ENCODE measurements at places on chromosomes 4 and X.
A peak's percentile ranks its signal among the peaks of the same experiment; 100 is the strongest.

DNA sequence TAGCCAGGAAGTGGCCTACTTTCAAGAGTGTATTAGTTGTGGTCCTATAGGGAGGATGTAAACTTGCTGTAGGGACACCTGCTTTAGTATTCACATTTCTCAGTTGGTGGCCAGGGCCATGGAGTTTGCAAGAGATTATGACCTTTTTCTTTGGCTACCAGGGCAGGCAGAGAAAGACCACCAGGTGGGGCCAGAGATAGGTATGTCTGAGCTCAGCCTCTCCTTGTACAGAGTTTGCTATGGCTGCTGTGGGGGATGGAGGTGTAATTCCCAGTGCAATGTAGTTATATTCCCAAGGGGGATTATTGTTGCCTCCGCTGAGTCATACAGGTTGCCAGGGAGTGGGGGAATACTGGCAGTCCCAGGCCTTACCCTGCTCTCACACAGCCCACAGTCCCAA lies 26.3 kb upstream of the DACH2 start:
- no peak for DNase-seq

DNA sequence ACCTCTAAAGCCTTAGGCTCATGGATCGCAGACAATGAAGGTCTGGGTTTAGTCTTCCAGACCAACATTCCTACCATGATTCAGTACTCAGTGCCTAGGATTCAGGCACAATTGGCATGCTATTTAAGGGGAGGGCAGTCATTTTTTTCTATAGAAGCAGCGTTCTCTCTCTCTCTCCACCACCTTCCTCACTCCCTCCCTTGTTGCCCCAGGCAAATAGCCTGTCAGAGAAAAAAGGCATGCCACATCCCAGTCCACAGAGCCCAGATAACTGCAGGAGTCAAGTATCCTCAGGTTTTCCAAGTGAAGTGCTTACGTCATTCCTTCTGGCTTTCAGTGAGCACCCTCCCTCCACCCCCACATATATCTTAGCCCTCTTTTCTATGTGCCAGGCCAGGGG lies 533.0 kb downstream of the BCOR start:
- no peak for DNase-seq

DNA sequence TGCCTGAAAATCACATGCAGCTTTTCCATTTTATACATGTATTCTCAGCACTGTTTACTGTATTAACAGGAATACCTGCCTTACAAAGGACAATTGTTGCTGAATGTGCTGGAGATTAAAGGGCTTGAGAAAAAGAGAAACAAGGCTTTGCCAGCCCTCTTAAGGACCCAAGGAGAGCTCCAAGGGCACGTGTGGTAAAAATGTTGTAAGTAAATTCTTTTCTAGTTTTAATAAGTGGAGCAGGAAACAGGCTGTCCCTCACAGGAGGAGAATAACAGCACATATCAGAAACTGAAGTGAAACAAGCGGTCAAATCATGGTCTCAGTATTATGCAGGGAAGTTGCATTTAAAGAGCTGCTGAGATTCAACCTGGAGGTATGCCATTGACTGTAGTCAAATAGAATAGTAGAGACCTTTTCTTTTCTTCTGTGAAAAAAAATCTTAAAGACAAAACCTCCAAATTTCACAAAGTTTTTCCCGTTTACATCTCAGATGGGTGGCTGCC lies 18.5 kb downstream of the IGFBP7 start:
- DNase-seq = no peak

DNA sequence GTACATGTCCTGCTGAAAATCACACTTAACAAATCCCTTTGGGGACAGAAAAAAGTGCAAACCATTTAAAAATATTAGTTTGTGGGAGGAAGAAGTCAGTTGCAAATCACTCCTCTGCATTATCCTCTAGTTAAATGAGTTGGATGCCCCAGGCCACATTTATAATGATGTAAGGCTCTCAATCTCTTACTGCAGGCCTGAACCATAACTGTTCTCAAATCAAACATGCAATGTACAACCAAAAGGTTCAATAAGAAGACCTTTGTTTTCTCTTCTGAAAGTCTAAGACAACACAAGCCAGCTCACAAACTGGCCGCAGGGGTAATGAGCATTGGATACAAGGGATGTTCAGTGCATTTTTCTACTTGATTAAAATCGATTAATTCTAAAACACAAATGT lies 39.7 kb downstream of the IGFBP7 start:
- DNase-seq = no peak

- no peak for DNase-seq
These were observed 1.9 kb downstream of the SOWAHD start for GRCh38 chrX:119760026-119760877.

DNA sequence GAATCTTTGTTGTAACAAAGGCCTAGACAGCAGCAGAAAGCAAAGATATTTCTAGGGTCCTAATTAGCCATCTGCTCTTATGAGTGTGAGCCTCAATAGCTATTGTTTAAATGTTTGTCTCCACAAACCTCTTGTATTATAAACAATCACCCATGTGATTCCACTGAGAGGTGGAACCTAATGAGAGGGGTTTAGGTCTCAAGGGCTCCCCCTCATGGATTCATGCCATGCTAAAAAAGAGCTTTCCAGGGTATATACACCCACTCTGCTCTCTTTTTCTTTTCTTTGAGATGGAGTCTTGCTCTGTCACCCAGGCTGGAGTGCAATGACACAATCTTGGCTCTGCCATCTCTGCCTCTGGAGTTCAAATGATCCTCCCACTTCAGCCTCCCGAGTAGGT lies 42.1 kb downstream of the TRIM61 start:
- no peak for DNase-seq

- DNase-seq = no peak
These were observed 30.9 kb upstream of the RHOH start for GRCh38 chr4:40165916-40166315.

DNA sequence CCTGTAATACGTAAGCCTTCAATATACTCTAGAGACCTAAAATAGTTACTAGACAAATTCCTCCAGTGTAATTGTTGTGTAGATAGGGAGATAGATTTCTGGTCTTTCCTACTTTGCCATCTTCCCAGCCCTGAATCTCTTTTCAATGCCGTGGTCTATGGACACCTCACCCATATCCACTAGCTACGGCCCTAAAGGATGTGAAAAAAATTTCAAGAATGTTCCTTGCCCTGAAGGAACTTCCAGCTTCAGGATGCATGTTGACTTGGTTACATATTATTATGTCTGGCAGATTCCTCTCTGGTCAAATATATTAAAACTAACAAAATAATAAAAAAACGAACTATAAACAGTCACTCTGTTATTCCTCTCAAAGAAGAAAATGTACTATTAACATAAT lies 52.4 kb upstream of the TSPAN5 start:
- DNase-seq = no peak

DNA sequence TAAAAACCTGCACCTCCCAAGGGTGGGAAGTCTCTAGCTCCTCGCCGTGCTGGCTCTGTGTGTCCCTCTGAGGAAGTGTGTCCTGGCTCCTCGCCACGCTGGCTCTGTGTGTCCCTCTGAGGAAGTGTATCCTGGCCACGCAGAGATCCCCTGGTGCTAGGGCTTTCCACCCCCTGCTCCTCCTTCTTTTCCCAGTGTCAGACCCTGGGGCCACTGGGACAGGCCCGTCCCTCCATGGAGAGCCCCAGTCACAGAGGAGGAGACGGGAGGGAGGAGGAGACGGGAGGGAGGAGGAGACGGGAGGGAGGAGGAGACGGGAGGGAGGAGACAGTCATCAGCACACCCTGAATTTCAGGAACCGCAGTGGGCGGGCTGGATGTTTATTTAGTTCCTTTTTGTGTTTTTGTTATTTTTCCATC lies 53.8 kb upstream of the HGFAC start:
- DNase-seq = peak; percentile 45

GRCh38 chr4:140744421-140744820 lies 11.8 kb downstream of the TBC1D9 start:
- no peak for DNase-seq

GRCh38 chr4:139630126-139630495 lies 35.5 kb upstream of the MGST2 start:
- DNase-seq = no peak

- no peak for DNase-seq
These were observed 663.7 kb downstream of the GRXCR1 start for GRCh38 chr4:43556262-43556661.

- peak; percentile 16 for DNase-seq
These were observed 134.8 kb downstream of the HS3ST1 start for GRCh38 chr4:11293866-11294265.

DNA sequence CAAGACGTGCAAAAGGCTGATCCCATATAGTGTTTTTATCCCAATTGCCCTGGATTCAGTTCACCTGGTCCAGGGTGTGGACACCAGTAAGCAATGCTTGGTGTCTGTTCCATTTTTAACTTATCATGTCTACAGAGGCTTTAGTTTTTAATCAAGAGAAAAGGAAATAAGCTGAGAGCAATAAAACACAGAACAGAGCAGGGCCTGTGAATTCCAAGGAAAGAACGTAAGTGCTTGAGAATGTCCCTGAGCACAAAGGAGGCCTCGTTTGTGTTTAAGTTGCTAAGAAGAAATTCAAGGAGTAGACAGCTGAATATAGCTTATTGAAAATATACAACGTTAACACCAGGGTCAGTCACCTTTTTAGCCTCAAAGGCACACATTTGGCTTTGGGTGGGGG lies 191.3 kb downstream of the GPC3 start:
- DNase-seq = peak; percentile 10

DNA sequence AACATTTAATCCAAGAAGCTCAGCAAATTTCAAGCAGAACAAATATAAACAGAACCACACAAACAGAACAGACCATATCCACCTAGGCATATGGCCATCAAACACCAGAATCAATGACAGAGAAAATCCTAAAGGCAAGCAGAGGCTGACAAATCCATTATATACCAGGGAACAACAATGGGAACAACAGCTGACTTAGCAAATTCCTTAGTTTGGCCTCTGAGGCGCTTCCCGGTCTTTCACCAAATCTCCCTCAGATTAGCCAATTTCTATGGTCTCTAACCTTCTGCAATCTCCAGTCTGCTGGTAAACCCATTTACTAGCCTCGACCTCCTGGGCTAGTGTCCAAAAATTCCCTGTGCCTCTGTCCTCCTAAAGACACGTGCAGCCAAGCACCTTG lies 59.2 kb downstream of the GPR143 start:
- DNase-seq = no peak

DNA sequence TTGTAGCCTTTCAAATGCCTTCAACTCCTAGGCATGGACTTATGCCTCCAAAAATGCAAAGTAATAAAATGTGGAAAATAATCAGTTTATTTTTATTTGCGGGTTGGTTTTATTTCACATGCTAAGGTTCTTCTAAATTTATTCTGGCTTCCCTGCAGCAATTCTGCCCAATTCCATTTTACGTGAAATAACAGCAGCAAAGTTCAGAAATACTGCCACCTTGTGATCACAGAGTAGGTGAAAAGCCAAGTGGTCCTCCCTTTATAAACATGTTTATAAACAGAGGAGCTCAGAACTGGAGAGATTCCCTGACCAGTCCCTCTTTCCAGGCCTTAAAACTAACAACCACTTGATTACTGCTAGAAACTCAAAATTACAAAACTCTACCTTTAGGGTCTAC lies 14.7 kb upstream of the DCHS2 start:
- DNase-seq = peak; percentile 21

DNA sequence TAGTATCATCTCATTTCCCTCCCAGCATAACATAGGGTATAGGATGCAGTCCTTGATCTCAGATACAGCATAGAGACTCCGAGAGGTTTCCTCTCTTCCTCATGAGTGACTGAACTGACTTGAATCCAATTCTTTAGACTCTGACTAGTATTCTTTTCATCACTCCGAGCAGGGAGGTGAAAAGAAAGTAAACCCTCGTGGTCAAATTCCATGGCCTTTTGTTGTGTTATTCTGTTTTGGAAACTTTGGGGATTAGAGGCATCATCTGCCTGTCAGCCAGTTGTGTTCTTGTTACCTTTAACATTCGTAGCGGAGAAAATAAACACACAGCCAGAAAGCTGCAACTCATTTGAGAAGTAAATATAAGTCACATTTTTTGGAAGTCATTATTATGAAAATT lies 206.6 kb downstream of the ARHGAP10 start:
- DNase-seq = no peak

- no peak for DNase-seq
These were observed 62.4 kb downstream of the APOO start for GRCh38 chrX:23845351-23845817.

- peak; percentile 38 for DNase-seq
These were observed 28.8 kb downstream of the CCNI start for GRCh38 chr4:77047037-77047436.

- DNase-seq = no peak
These were observed 53.1 kb downstream of the ZNF732 start for GRCh38 chr4:252065-252601.

GRCh38 chrX:149830192-149830873 lies 48.6 kb downstream of the MAGEA9 start:
- DNase-seq = peak; percentile 24

DNA sequence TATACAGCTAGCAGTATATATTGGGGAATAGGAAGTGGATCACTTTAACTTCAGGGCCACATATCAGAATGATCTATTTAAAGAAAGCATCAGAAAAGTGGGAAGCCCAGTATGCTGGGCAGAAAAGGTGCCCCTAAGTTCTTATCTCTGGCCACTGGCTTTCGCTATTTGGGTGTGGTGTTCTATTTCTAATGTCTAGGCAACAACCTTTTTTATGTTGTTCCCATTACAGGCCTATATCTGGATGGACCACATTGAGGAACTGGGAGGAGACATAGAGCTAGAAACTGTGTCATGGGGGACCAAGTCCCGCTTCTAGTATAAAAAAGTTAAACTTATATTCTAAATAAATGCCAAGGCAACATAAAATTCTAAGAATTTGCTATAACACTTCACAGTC lies 935.6 kb downstream of the PDHA2 start:
- DNase-seq = no peak

- no peak for DNase-seq
These were observed 27.3 kb upstream of the CDKN2AIP start for GRCh38 chr4:183416879-183417755.

DNA sequence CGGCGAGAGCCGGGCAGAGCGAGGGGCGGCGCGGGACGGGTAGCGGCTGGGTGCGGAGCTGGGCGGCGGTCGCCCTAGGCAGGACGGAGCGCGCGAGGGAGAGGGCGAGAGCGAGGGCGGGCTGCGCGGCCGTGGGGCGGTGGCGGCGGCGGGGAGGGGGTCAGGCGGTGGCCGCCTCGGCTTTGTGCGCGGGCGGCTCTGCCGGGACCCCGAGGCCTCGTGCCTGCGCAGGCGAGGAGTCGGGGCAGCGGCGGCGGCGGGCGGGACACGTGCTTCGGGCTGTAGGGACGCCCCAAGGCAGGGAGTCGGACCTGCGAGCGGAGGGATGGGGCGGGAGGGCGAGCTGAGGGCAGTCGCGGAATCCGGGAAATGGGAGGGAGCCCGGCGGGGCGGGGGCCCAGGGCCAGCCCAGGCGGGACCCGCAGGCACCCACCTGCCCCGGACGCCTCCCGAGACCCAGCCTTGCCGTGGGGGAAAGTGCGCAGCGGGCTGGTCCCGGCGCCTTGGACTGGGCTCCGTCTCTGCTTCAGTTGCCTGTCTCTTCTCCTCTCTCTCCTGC lies 465 bp downstream of the BMPR1B start:
- peak; percentile 32 for DNase-seq

- DNase-seq = no peak
These were observed 840.6 kb downstream of the NLGN4X start for GRCh38 chrX:5388087-5388486.

GRCh38 chr4:89166971-89167475 lies 55.7 kb downstream of the TIGD2 start:
- DNase-seq = no peak

Measured in fibroblast of skin of right quadriceps (primary cell).